ENCODE measurements at places on chromosomes 12 and 14. TPM values are rescaled to one million over a fixed set of nuclear protein-coding genes. Genes with fewer than 3 reads are reported as not detected.

GRCh38 chr12:124566161-124566996 is 1.0 kb downstream of the NCOR2 start:
- DNase-seq = peak; percentile 96

DNA sequence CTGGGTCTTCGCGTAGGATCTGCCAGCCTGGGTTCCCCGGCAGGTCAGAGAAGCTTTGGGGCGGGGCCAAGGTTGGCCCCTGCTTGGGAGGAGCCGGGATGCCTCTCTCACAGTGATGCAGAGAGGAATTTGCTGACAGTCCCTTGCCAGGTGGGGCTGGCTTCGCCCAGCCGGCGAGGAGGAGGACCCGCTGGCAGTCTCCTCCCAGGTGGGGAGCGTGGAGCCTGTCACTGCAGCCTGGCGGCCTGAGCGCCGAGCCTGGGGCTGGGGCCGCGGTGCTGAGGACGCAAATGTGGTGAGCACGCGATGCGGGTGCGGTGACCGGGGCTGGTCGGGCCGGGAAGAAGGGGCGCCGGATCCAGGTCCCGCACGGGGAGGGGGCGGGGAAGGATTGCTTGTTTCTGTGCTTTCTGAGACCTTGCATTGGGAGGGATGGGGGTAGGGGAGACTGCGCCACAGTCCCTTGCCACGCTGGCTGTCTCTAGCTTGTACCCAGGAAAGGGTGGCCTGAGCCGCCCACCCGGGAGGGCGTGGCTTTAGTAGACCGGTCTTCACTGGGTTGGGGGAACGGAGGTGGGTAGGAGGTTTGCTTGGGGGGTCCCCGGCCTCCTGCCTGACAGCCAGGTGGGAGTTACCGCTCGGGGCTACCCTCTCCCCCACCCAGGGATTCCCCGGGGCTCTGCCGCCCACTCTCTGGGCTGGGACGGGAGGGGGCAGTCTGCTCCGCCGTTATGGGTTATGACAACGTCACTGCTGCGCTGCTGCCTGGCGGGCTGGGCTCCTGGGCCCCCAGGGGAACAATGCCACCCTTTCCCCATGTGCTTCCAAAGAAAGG is at the start of gene TMEM63C:
Gene TMEM63C, plus strand, starts transcription at position 196 of the 835 bp plus-strand sequence. CDS start 37,016 bp downstream, outside the sequence.
- DNase-seq = peak; percentile 78

DNA sequence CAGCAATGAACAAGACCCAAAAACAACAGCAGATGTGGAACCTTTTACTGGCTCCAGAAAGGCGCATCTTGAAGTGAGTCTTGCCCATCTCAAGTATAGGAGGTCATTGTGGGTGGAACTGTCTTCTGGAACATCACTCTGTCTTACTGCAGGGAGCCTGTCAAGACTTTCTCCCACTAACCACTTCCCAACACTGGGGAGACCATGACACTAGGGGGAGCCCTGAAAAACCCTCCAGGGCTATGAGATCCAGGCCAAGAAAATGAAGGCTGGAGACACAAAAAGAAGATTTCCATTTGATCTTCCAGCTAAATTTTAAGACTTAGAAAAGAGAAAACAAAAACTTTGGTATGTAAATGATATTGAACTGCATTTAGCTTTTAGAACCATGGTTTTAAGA is 13.5 kb upstream of the ATG14 start:
- no peak for DNase-seq

GRCh38 chr14:52802597-52802996 is 11.2 kb upstream of the GNPNAT1 start:
- peak; percentile 31 for DNase-seq

GRCh38 chr14:105591052-105591451 is 64.7 kb downstream of the TMEM121 start:
- no peak for DNase-seq

GRCh38 chr14:90344331-90345238 is 12.8 kb upstream of the NRDE2 start:
- DNase-seq = no peak

GRCh38 chr12:108597559-108598471 is at the start of gene TMEM119:
TMEM119 (minus strand) TSS chr12:108598084; CDS start chr12:108592383, 5,701 bp downstream.
- no peak for DNase-seq

DNA sequence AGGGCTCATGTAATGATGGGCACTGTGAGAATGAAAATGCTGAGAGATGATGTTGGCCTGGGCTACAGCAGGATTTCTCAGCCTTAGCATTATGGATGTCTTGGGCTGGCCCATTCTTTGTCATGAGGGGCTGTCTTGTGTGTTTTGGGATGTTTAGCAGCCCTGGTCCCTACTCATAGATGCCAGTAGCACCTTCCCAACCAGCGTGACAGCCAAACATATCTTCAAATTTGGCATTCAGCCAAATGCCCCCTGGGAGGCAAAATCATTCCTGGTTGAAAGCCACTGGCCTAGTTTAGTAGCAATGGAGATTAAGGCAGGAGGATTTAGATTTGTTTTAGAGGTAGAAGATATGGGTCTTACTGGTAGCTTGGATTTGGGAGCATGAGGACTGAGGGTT is 26.6 kb downstream of the UBE3B start:
- no peak for DNase-seq

GRCh38 chr12:16361142-16361783 is 13.8 kb downstream of the MGST1 start:
- DNase-seq = no peak

DNA sequence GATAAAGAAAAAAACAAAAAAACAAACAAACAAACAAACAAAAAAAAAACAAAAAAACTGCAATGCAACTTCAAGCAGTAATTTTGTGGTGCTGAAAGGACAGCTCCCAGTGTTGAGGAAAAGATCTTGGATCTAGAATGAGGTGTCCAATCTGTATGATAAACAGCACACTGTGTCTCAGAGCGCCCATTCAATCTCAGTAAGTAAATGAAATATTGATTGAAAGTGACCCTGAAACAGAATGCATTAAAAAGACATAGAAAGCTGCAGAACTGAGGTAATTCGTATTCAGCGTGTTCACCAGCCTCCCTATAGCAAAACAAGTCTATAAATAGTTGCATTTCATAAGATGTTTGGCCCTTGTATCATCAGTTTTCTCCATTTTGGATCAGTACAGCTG is 153.0 kb downstream of the NOVA1 start:
- no peak for DNase-seq

DNA sequence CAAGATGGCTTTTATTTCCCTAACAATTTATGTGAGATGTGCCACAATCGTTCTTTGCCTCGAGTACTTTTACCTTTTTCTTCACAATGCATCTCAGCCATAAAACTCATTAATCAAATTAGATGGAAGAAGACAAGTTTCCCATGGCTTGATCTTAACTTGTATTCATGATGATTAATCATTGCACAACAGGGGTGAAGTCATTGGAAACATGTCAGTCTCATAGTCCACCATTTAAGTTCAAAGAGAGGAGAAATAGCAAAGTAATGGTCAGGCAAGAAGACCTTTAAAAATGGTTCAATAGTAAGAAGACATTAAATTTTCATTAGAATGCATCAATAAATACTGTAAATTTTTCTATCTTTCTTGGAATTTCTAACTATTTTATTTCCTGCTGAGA is 136.3 kb downstream of the FOXG1 start:
- no peak for DNase-seq

GRCh38 chr12:112107306-112108201 is 1.0 kb downstream of the NAA25 start:
- DNase-seq = peak; percentile 31

GRCh38 chr12:1350055-1350933 is 244.1 kb downstream of the FBXL14 start:
- DNase-seq = no peak

GRCh38 chr12:124833693-124834122 is 30.0 kb downstream of the SCARB1 start:
- no peak for DNase-seq

- peak; percentile 21 for DNase-seq
These were observed 705 bp upstream of the CHGA start for GRCh38 chr14:92922155-92922735.

GRCh38 chr14:36579001-36579555 is 3.3 kb downstream of the NKX2-8 start:
- no peak for DNase-seq

- no peak for DNase-seq
These were observed 794 bp upstream of the LRTM2 start for GRCh38 chr12:1819571-1819970.

DNA sequence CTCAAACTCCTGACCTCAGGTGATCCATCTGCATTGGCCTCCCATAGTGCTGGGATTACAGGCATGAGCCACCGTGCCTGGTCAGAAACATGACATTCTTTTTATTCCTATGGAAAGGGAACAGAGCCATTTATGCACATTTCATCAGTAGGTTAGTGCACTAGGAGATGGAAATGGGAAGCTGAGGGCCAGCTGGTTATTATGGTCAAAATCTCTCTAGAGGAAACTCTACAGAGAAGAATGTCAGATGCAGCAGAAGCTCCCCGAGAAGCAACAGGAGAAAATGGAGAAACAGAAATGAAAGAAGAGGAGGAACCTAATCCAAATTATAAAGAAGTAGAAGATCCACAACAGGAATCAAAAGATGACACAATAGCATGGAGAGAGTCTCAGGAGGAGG is 2.7 kb downstream of the CFAP251 start:
- DNase-seq = no peak

RNASE7 gene
- polyA plus RNA-seq = not detected

TAS2R8 gene
- polyA plus RNA-seq = not detected

EIF2S3B gene
- 2.0 TPM for polyA plus RNA-seq

EPYC gene
- polyA plus RNA-seq = not detected

LMBR1L gene
- 20.0 TPM for polyA plus RNA-seq

PTPRO gene
- polyA plus RNA-seq = not detected

SLC8A3 gene
- polyA plus RNA-seq = not detected

SEL1L gene
- polyA plus RNA-seq = 24.6 TPM

Measured in A549 (cell line).